ENCODE measurements at places on chromosomes 1 and 21. TPM values are rescaled to one million over a fixed set of nuclear protein-coding genes. Genes with fewer than 3 reads are reported as not detected.

DNA sequence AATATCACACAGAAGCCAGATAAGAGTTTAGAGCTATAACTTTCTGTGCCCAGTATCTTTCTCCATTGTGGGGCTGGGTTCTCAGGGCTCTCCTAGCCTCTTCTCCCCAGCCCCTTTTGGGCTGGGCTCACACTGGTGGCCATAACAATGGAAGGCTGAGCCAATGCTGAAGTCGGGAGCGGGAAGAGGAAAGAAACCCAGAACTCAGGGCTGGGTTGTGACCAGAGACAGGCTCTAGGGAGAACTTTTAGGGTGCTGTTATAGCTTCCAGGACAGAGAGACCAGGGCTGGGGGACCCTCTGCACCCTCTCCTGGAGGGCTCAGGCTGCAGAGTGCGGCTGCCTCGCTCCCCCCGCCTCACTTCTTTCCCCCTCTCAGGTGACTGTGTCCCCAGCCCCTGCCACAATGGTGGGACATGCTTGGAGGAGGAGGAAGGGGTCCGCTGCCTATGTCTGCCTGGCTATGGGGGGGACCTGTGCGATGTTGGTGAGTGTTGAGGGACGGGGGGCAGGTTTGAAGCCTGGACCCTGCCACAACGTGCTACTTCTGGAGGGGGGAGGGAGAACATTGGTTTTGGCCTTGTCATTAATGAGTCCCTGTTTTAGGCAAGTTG lies 14.1 kb downstream of the BCAN start:
- DNase-seq = no peak

- no peak for DNase-seq
These were observed 25.1 kb upstream of the PHGDH start for GRCh38 chr1:119686661-119687060.

DNA sequence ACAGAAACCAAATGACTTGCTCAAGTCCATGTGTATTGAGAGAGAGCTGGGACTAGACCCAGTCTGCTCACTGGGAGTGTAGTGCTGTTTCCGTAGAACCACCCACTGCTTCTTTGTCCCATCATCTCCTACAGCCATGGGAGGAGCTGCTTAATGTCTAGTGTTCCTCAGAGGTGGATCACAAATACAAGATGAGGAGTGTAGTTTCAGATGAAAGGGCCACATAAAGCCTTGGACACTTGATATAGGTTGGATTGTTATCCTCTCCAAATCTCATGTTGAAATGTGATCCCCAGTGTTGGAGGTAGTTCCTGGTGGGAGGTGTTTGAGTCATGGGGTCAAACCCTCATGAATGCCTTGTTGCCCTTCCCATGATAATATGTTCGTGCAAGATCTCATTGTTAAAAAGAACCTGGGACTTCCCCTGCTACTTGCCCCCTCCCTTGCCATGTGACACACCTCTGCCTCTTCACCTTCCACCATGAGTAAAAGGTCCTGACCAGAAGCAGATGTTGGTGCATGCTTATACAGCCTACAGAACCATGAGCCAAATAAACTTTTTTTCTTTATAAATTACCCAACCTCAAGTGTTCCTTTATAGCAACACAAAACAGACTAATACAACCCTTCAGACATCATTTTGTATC lies 127.5 kb upstream of the DNAH14 start:
- DNase-seq = no peak

Gene ZNF648
- total RNA-seq = not detected

Gene WDR64
- total RNA-seq = not detected

GRCh38 chr1:36542024-36542961 lies 59.6 kb upstream of the CSF3R start:
- no peak for DNase-seq

Gene GJB3
- total RNA-seq = not detected

Gene PAQR6
- total RNA-seq = 6.4 TPM

Gene ACOT11
- 2.7 TPM for total RNA-seq

DNA sequence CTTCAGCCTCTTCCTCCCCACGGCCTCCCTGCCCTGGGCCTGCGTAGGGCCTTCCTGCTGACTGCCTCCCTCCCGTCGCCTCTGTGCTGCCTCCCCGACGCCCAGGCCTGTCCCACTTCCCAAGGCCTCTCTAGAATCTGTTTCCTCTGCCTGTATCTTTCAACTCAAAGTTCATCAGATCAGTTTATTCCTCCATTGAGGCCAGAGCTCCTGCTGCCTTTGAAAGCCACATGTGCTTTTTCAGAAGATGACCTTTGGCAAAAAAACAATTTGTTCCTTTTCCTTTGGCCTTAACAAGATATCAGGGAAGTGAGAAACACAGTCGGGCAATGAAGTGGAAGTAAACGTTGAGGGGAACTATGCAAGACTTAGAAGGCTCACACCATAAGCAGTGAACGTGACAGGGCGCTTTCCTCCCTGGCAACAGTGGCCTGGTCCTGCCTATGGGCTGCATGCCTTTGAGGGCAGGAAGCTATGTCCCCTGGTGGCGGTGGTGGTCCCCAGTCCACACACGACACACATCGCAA lies 85.9 kb downstream of the PSMG1 start:
- no peak for DNase-seq

DNA sequence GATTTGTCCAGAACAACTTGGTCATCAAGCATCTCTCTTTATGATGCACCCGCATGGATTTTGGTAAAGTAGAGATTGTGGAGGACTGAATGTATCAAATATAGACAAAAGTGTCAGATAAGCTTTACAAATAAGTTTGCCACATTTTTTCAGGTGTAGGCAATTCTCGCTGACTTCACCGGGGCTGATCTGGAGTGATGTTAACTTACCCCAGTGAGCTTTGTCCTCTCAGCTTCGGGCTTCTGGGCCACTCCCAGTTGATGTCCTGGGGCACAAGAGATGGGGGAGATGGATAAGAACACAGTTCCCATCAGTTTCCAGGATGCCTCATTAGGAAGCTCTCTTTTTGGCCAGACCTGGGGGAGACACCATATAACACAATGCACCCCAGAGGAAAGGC lies 117.7 kb downstream of the ETS2 start:
- DNase-seq = no peak

Measured in astrocyte (in vitro differentiated cells and primary cell).